ENCODE measurements at places on chromosomes 12 and 14.

DNA sequence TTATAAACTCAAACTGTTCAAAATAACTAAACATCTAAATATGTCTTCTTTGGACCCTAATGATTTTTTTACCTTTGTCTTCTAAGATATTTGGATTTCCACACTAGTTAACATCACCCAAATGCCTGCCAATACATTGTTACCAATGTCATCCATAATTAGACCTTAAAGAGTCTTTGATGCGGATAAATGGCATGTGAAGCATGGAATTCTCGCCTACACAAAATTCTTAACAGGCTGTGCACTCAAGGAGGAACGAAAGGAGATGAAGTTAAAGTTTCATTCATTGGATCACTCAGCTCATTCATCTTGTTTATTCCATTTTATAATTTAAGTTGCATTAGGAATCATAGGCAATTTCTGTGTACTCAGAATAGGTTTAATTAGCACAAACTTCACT lies 219.7 kb downstream of the ACSS3 start:
- no peak for DNase-seq

DNA sequence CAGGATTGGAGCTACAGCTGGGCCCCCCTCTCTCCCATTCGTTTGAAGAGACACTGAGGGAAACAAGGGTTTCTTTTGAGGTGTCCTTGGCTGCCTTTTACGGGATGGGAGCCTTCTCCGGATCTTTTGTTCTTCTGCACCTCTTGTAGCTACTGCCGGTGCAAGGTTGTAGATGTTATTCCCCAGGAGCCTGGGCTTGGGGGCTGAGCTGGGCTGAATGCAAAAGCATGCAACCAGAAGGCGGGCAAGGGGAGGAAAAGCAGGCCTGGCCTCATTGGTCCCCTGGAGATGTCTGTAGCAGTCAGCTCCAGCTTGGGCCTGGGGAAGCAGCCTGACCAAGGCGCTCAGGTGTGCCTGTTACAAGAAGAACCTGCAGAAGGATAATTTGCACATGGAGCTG lies 110.3 kb downstream of the GCH1 start:
- no peak for DNase-seq

- DNase-seq: no peak
These were observed 249.7 kb upstream of the AVPR1A start for GRCh38 chr12:63400718-63401117.

DNA sequence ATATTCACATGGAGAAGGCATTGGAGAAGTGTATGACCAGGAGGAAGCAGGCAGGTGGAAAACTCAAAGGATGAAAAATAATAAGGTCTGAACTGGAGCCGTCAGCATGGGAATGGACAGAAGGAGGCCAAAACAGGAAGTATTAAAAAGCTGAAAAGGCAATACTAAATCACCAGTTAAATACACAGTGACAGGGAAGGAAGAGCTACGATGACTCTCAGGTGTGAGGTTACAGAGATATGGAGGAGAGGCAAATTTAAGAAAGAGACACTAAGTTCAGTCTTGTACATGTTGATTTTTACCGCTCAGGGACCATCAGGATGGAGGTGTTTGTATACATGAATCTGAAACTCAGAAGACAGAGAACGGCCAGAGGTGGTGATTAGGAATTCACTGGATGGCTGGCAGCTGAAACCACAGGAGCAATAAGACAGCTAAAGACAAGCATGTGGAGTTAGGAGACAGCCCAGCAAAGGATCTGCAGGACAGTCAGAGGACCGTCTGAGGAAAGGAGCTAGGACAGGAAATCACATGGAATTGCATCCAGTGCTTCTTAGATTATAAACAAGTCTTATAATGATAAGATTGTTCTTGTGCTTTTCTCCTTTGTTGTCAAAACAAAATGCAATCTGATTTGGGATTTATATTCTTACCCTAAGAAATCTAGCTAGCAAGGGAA lies 33.9 kb upstream of the CDKN3 start:
- DNase-seq: no peak

GRCh38 chr12:106093246-106093645 lies 45.5 kb downstream of the NUAK1 start:
- no peak for DNase-seq

- no peak for DNase-seq
These were observed 1.1 kb downstream of the C14orf93 start for GRCh38 chr14:23008831-23009230.

DNA sequence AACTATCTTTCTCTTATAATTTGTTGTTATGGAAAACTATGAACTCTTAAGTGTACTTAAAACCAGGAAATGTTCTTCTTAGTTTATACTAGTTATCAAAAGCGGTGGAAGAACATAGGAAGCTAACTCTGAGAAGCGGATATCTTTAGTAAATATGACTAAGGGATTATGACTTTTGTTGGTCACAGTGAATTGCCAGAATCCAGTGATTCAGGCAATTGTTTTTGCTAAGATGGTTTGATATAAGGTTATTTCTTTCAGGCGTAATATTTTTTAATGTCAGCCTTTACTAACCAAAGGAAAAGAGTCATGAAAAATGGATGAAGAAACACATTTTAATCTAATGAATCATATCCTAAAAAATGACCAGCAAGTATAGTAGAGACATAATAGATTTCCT lies 473.5 kb downstream of the FOXG1 start:
- DNase-seq: no peak

- no peak for DNase-seq
These were observed 51.7 kb downstream of the FLRT2 start for GRCh38 chr14:85581691-85582090.

DNA sequence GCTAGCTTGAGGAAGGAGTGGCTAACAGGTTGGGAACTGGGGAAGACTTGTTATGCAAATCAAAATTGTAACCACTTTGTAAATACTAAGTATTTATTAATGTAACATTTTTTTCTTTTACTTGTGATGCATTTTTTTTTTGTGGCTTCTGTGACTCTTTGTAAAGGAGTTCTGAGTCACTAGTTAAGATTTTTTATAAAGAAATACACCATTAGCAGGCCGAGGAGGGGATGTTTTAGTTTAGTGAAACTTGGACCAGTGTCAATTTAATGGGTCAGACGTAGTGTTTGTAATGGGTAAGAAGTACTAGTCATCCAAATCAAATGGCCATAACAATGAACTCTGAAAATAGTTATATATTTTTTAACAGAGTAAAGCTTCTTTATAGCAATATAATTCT lies 43.1 kb downstream of the AKAP6 start:
- no peak for DNase-seq
